ENCODE measurements at places on chromosomes 1 and 21. TPM values are rescaled to one million over a fixed set of nuclear protein-coding genes. Genes with fewer than 3 reads are reported as not detected.
A peak's percentile ranks its signal among the peaks of the same experiment; 100 is the strongest.

- no peaks in the 10 kb centered on the region for H3K36me3 ChIP-seq
- H3K4me3 ChIP-seq = no peak overlapping the region
- no peaks in the 10 kb centered on the region for H3K27me3 ChIP-seq
- no peak for DNase-seq
- H3K4me1 ChIP-seq = no peaks in the 10 kb centered on the region
Measured at GRCh38 chr1:67601955-67602354, 83.0 kb upstream of the GADD45A start.

- DNase-seq = no peak
- no peaks in the 10 kb centered on the region for H3K36me3 ChIP-seq
- peaks cover 4% of the 10 kb centered on the region for H3K4me1 ChIP-seq
- H3K27ac ChIP-seq = no peak overlapping the region
Measured at GRCh38 chr1:41322835-41323234, 38.4 kb upstream of the FOXO6 start.

The LRRC3 gene
- 0.31 TPM for total RNA-seq

- H3K4me3 ChIP-seq = no peak overlapping the region
- H3K4me1 ChIP-seq = no peaks in the 10 kb centered on the region
- no peaks in the 10 kb centered on the region for H3K27me3 ChIP-seq
- H3K36me3 ChIP-seq = no peaks in the 10 kb centered on the region
Measured at GRCh38 chr1:221672239-221672645, 69.6 kb downstream of the DUSP10 start.

DNA sequence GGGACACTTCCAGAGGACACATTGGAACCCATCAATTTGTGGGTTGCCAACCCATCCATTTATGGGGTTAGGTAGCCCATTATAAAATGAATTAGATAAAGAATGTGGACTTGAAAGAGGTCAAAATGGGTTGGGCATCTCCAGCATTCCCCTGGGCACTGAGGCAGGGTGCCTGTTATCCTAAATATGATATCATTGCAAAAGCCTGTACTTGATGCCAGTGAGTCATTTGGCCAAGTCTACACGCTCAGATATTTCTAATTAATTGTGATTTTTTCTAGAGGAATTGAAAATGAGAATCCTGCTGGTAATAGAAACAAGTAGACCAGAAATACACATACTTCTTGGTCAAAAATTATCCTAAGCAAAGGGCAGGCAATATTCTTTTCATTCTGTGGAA, 21.9 kb upstream of the NBL1 start:
- DNase-seq = no peak
- no peaks in the 10 kb centered on the region for H3K27me3 ChIP-seq
- H3K36me3 ChIP-seq = peaks cover 8% of the 10 kb centered on the region
- no peak overlapping the region for H3K27ac ChIP-seq
- no peaks in the 10 kb centered on the region for H3K4me1 ChIP-seq
- H3K4me3 ChIP-seq = no peak overlapping the region

- no peaks in the 10 kb centered on the region for H3K4me1 ChIP-seq
- no peak overlapping the region for H3K27ac ChIP-seq
- peaks cover 2% of the 10 kb centered on the region for H3K27me3 ChIP-seq
- no peak for DNase-seq
Measured at GRCh38 chr1:209427811-209428210, 155.7 kb upstream of the CAMK1G start.

DNA sequence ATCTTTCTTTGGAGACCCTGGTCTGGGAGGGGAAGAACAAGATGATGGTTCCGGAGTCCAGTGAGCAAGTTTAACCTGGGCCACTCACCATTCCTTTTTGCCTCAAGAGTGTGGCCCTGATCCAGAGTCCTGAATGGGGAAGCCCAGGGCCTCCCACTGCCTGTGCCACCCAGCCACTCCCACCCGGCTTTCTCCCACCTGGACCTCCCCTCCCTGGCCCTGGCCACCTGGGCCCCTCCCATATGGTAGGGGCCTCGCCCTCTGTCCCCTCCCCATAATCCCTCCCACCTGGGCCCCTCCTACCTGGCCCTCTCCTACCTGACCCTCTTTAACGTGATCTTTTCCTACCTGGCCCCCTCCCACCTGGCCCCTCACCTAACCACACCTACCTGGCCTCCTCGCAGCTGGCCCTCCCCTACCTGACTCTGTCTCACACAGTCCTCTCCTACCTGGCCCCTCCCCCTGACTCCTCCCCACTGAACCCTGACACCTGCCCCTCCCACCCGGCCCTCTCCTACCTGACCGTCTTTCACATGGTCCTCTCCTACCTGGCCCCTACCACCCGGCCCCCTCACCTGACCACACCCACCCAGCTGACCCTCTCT, 220.7 kb upstream of the VAMP3 start:
- no peak for DNase-seq
- H3K36me3 ChIP-seq = no peaks in the 10 kb centered on the region
- no peaks in the 10 kb centered on the region for H3K4me1 ChIP-seq

DNA sequence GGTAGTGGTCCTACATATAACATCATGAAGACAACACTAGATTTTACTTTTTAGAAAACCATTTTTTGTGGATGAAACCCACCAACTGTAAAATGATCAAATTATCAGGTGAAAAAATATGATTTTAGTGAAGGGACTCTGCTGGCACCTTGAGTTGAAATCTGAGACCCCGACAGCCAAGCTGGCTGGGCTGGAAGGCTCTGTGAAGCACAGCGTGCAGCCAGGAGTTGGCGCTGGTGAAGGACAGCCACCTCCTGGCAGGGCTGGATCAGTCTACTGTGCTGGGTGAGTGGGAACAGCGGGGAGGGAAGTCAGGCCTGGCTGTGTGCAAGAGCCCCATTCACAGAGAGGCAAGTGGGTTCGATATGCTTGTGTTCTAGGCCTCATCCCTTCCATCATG, 47.9 kb downstream of the DDAH1 start:
- H3K27me3 ChIP-seq = no peaks in the 10 kb centered on the region
- no peaks in the 10 kb centered on the region for H3K4me1 ChIP-seq

- no peak overlapping the region for H3K4me3 ChIP-seq
- H3K27ac ChIP-seq = no peak overlapping the region
- no peaks in the 10 kb centered on the region for H3K4me1 ChIP-seq
Measured at GRCh38 chr1:171868217-171868803, 27.0 kb downstream of the DNM3 start.

DNA sequence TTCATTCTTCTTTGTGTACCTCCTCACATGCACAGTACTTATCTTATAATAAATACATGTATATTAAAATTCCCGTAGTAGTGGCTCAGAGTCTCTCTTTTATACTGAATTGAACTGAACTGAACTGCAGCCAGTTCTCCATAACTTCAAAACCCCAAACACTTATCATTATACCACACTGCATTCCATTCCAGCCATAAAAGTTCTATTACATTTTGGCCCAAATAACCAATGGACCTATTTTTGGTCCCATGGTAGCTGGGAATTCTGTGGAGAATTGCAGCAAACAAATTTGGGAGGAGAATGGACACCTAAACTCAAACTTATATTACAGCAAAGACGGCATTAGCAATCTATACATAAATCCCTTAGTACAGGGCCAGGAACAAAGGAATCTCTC, 86.6 kb upstream of the C1orf87 start:
- DNase-seq = no peak
- H3K27me3 ChIP-seq = no peaks in the 10 kb centered on the region
- H3K4me3 ChIP-seq = no peak overlapping the region
- no peaks in the 10 kb centered on the region for H3K36me3 ChIP-seq

DNA sequence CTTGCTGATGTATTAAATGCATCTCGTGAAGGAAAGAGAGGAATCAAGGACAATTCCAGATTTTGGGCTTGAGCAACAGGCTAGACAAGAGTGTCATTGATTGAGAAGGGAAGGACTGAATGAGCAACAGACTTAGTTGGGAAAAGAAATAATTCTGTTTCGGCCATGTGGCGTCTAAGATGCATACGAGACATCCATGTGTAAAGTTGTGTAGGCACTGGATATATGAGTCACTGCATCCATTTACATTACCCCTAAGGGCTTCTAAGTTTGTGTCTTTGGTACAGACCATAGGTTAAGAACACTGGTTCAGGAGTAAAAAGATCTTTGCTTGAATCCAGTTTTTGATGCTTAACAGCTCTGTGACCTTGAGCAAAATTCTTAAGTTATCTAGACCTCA, 307.0 kb upstream of the SGIP1 start:
- H3K27ac ChIP-seq = no peak overlapping the region
- no peaks in the 10 kb centered on the region for H3K36me3 ChIP-seq
- no peak for DNase-seq

The NUP210L gene
- total RNA-seq = not detected

The FYB2 gene
- 0.08 TPM for total RNA-seq

- DNase-seq = no peak
- no peaks in the 10 kb centered on the region for H3K4me1 ChIP-seq
- H3K4me3 ChIP-seq = no peak overlapping the region
- H3K27me3 ChIP-seq = no peaks in the 10 kb centered on the region
- no peak overlapping the region for H3K27ac ChIP-seq
Measured at GRCh38 chr1:102032534-102032933, 35.8 kb upstream of the OLFM3 start.

DNA sequence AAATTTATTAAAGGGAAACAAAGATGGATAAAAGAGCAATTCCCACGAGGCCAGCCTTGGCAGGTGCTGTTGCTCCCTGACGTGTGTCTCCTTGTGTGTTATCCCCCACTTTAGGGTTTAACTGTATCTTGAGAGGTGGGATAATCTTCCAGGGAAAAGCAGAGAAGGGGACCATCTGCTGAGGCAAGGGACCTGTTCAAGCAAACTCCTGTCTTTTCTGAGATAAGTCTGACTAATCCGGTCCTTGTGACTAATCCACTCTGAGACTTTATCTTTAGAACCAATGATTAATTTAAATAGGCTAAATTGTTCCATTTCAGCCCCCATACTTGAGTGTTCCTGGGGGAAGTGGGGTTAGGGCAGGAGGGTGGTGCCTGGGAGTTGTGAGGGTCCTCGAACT, 163.6 kb downstream of the CAMTA1 start:
- H3K27ac ChIP-seq = no peak overlapping the region
- H3K4me1 ChIP-seq = no peaks in the 10 kb centered on the region
- H3K27me3 ChIP-seq = no peaks in the 10 kb centered on the region
- no peak for DNase-seq

GRCh38 chr21:41369920-41370839, 8.4 kb downstream of the MX2 start:
- DNase-seq = peak; percentile 25
- H3K36me3 ChIP-seq = no peaks in the 10 kb centered on the region
- H3K4me1 ChIP-seq = peaks cover 37% of the 10 kb centered on the region
- H3K27me3 ChIP-seq = no peaks in the 10 kb centered on the region
- H3K27ac ChIP-seq = peak overlapping the region; percentile 66

DNA sequence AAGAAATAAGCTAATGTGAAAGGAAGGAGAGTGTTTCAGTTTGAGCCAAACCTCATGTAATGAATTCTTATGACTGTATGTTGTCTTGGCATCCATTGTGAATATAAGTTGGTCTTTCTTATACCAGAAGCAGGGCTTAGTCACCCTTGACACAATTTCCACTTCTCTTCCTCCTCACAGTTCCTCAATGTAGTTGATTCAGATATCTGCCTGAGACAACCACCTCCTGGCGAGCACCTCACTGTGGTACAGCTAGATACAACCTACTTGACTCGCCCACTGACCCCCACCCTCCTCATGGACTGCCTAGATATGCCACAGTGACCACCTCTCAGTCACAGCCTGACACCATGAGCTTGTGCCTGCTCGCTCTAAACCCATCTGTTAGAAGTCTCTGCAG, 45.6 kb downstream of the KYAT3 start:
- peaks cover 11% of the 10 kb centered on the region for H3K36me3 ChIP-seq
- no peak overlapping the region for H3K27ac ChIP-seq
- no peaks in the 10 kb centered on the region for H3K27me3 ChIP-seq
- no peak overlapping the region for H3K4me3 ChIP-seq
- no peaks in the 10 kb centered on the region for H3K4me1 ChIP-seq

- H3K36me3 ChIP-seq = no peaks in the 10 kb centered on the region
- no peak overlapping the region for H3K4me3 ChIP-seq
- H3K27ac ChIP-seq = no peak overlapping the region
- H3K4me1 ChIP-seq = no peaks in the 10 kb centered on the region
Measured at GRCh38 chr21:16181018-16181417, 451.2 kb downstream of the USP25 start.

The SNX7 gene
- total RNA-seq = 0.31 TPM

DNA sequence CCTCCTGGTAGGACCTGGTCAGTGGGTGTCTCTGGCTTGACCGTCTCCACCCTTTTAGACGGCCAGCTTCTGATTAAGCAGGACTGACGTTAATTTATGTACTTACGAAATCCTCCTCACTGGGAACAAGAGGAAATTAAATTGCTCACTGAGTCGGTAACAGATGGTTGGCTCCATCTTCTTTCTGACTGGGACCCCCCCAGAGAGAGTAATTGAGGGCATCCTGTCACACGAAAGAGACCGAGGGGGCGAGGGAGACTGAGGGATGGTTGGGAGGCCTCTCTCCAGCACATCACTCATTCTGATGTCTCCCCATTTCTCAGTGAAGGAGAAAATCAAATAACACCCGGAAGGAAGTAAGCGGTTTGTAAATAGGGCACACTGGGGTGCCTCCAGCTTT, 104.8 kb downstream of the OMA1 start:
- no peaks in the 10 kb centered on the region for H3K27me3 ChIP-seq
- DNase-seq = no peak
- H3K36me3 ChIP-seq = no peaks in the 10 kb centered on the region
- no peak overlapping the region for H3K4me3 ChIP-seq
- H3K27ac ChIP-seq = no peak overlapping the region

DNA sequence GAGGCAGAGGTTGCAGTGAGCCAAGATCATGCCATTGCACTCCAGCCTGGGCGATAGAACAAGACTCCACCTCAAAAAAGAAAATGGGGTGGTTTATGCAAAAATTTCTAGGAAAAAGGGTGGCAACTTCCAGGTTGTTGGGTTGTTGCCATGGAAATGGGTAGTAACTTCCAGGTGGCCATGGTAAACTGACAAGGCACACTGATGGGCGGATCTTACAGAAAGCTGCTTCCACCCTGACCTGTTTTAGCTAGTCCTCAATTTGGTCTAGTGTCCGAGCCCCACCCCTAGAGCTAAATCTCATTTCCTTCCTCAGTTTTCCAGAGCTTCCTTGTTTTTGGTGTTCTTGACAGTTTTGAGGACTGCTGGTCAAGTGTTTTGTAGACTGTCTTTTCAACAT, 13.6 kb downstream of the KLHDC7A start:
- no peak overlapping the region for H3K27ac ChIP-seq
- DNase-seq = no peak
- H3K4me3 ChIP-seq = no peak overlapping the region

DNA sequence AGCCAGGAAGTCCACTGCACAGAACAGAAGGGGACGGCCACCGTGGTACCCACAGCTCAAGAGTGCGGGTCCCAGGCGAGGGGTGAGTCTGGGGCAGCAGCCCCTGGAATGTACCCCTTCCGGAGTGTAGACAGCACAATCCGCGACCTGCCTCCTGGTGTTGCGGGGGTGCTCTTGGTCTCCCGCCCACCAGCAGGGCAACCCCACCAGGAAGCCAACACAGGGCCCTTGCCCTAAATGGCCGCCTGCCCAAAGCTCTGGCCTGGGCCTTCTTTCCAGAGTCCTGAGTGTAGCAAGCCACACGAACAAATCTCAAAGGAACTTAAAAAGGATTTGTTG, 1.1 kb upstream of the SLC19A1 start:
- no peaks in the 10 kb centered on the region for H3K36me3 ChIP-seq
- peak overlapping the region; percentile 78 for H3K4me3 ChIP-seq
- no peak for DNase-seq
- H3K4me1 ChIP-seq = peaks cover 12% of the 10 kb centered on the region

The MTARC2 gene
- total RNA-seq = 3.1 TPM

- DNase-seq = no peak
- H3K27ac ChIP-seq = no peak overlapping the region
- peaks cover 21% of the 10 kb centered on the region for H3K27me3 ChIP-seq
- H3K4me1 ChIP-seq = no peaks in the 10 kb centered on the region
Measured at GRCh38 chr1:94236630-94237290, 624 bp downstream of the ARHGAP29 start.

The PCSK9 gene
- total RNA-seq = 0.15 TPM

GRCh38 chr1:110243146-110243545, 33.0 kb downstream of the KCNC4 start:
- H3K4me1 ChIP-seq = peaks cover 16% of the 10 kb centered on the region
- H3K36me3 ChIP-seq = no peaks in the 10 kb centered on the region
- H3K27ac ChIP-seq = no peak overlapping the region
- H3K4me3 ChIP-seq = no peak overlapping the region
- no peak for DNase-seq
